ENCODE measurements at places on chromosomes 6 and 20.

- no peak for DNase-seq
Observed at GRCh38 chr6:38481851-38482250, 157.9 kb downstream of the BTBD9 start.

DNA sequence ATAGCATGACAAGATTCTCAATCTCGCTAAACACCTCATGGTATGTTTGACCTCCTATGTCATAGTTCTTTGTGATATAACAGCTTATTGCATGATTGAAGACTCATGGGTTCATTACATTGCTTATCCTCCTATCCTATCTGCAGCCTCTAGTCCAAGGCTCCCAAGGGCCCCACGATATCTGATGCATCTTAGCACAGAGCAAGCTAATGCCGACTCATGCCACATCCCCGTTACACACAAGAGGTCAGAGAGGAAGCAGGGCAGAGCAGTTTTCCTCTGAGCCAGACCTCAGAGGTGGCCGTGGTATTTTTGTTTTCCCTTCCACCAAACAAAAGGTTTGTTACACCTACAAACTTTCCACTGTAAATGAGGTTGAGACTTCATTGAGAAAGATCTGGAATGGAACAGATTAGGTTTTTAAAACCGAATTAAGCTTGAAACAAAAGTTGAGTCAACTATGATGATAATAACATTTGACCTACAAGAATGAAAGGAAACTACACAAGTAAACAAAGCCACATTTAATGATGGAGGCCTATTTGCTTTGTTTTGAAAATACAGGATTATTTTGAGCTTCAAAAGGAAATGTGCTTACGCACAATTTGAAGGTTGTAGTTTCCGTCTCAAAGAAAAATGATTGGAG is 133.9 kb upstream of the MYLIP start:
- no peak for DNase-seq

- DNase-seq = no peak
Observed at GRCh38 chr6:149168968-149169367, 148.5 kb upstream of the TAB2 start.

GRCh38 chr6:25138934-25139415 is 140.2 kb upstream of the CARMIL1 start:
- no peak for DNase-seq

- DNase-seq = no peak
Observed at GRCh38 chr6:73497915-73498314, 22.9 kb downstream of the EEF1A1 start.

DNA sequence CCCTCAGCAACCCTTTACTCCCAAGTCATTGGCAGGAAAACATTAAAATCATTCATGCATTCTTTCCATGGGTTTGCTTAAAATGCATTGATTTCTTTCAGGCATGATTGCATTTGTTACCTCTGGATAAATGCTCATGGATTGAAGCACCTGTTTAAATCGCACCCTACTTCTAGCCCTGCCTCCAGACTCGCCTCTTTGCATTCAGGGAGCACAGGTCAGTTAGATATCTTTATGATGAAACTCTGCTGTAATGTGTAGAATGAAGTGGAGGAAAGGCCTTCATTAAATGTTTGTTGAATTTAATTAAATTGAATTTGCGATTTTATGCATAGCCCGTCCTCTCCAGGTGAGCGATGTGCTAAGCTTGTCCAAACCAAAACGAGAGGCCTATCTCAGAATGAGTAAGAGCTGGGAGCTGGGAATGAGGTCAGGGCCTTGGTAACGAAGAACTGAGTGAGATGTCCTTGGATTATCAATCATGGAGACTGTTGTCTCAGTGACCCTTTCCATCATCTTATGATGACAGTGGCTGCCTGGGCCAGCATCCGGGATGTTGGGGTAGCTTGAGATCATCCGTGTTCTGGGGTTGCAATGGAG is 210.1 kb downstream of the SYNDIG1 start:
- no peak for DNase-seq

GRCh38 chr20:1900321-1900801 is 5.2 kb downstream of the SIRPA start:
- no peak for DNase-seq

GRCh38 chr6:123550052-123550617 is 86.6 kb downstream of the TRDN start:
- DNase-seq = no peak

DNA sequence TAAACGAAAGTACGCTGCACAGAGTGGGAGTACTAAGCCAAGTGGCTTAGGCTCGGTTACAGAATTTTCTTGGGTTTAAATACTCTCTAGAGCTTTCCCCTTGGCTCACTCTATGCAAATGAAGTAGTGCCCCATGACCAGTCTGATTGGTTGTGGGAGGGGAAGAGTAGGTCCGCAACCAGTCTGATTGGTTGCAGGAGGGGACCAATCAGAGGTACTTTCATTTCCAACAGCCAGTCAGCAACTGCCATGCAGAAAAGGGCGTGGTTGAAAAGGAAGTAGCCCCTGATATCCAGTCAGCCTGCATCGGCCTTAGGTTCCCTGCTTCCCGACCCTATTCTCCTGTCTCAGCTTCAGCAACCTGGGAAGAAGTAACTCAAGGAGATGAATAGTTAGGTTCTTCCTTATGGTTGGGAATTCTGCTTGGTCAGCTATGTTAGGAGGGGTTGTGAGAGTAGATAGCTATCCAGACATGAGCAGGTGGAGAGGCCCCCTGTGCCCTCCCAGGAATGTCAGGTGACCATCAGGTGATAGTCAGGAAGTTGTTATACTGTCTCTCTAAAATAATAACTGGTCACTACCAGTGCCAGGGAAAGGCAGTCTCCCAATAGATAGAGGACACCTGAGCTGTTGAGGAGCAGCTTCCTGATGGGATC is 57.4 kb downstream of the FARS2 start:
- DNase-seq = no peak

DNA sequence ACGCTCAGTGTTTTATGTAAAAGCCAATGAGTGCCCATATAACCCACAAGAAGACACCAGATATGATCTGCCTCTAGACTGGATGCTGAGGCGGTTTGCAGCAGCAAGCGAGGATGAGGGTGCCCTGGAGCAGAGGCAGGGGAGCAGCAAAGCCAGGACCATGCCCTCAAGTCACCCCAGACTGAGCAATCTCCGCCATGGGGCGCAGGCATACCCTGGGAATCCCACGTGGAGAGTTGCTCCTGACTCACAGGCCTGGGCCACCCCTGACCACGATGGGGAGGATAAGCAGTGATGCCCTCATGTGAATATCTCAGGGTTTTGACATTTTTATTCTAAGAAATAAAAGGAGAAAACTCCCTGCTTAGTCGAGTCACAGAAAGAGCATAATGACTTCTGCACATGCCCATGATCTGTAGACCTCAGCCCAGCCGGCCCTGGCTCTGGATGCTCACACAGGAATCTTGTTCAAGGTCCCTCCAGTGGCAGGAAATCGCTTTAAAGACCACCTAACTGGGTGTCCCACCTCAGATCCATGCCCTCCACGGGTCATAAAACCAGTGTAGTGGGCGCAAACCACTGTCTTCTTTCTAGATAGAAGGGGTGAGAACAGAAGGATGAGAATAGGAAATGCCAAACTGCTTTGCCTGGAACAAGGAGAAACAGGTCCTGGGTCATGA is 138.3 kb upstream of the SNX9 start:
- no peak for DNase-seq

GRCh38 chr20:32509639-32510066 is 75.5 kb downstream of the NOL4L start:
- peak; percentile 51 for DNase-seq

GRCh38 chr20:35341366-35342028 is 49.3 kb upstream of the FAM83C start:
- DNase-seq = no peak

DNA sequence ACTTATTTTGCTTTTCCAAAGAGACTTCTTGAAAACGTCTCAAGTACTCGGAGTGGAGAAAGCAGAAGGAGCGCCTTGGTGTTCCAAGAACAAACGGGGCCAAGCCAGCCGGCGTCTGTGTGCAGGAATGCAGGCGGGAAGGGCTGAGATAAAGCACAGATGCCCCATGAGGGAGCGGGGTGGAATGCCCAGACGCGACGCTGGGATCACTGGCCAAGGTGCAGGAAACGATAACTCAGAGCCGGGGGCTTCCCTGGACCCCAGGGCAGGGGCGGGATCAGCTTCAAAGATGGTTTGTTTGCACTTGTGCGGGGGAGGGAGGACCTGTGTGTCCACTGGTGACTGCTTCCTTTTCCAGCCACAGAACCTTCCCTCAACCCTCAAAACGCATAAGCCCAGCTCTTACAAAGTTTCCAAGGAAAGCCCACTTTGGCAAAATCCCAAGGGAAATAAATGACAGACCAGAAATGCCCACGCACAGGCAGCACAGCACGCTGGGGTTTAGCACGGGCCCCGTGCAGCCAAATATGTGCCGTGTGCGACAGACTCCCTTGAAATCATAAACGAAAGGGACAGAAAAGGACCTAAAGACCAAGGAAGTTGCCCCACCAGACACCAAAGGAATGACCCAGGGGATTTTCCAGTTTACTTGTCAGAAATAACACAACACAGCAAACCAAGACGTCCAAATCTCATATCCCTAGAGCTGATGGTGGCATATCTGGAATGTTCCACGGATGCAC is 113.9 kb downstream of the NFATC2 start:
- DNase-seq = no peak

GRCh38 chr20:40232273-40232672 is 456.8 kb downstream of the MAFB start:
- DNase-seq = no peak

DNA sequence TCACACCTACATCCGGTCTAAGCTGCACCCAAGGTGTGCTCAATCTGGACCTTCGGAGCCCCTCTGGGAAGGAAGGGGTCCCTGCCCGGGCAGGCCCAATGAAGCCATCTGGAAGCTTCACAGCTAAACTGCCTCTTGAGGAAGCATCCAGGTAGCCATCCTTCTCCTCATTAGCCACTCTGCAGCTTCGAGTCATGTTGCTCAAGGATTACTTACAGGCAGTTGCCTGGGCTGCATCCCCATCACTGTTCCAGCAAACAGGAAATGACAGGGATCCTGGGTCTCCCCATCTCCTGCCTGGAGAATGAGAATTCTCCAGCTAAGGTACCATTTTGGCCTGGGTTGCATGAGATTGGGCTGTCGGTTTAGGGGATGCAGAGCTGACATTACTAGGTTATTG is 91.7 kb downstream of the ERMARD start:
- DNase-seq = no peak

GRCh38 chr20:57556980-57557274 is 4.0 kb upstream of the PCK1 start:
- no peak for DNase-seq

GRCh38 chr20:17849901-17850683 is 118.5 kb downstream of the SNX5 start:
- no peak for DNase-seq

DNA sequence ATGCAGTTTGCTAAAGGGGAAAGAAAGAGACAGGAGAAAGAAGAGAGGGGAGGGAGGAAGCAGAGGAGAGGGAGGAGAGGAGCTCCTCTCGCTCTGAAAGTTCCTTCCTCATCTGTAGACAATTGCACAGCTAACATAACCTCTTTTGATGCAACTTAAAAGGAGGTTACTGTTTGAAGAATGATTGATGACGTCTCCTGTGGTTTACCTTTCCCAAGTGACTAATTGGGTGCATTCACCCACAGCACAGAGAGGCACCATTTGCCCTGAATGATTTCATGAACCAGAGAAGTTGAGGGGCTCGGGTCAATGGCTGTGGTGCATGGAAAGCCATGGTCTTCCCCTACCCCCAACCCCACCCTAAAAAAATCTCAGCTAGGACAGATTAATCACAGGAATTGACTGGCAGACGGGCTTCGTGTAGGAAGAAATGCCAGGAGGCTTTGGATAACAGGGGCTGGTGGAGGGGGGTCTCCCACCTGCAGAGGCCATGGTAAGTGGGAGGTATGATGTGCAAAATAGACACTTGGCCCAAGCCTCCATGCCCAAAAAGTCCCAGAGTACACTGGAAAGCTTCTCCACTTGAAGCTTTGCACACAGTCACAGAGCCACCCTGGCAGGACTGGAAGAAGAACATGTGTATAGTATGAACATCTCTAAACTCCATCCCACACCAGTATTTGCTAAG is 213.7 kb downstream of the ANKRD60 start:
- DNase-seq = no peak

- DNase-seq = no peak
Observed at GRCh38 chr20:4730780-4731179, 9.1 kb downstream of the PRND start.
